Neural crest cell (in vitro differentiated cells): ENCODE measurements at places on chromosomes 1 and 21.

- DNase-seq: peak; percentile 6
Observed at GRCh38 chr1:168803806-168804510, 75.0 kb upstream of the DPT start.

DNA sequence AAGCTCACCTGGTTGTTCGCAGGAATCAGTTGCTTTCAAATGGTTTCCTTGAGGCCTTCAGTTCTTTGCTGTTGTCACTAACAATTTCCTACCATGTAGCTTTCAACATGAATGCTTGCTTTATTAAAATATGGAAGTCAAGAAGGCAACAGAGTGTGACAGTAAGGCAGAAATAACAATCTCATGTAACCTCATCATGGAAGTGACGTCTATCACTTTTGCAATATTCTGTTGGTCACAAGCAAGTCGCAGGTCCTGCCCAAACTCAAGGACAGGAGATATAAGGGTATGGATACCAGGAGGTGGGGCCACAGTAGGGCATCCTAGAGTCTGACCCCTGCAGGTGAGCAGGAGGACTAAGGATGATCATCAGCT is 296.8 kb upstream of the ZP4 start:
- DNase-seq: no peak

DNA sequence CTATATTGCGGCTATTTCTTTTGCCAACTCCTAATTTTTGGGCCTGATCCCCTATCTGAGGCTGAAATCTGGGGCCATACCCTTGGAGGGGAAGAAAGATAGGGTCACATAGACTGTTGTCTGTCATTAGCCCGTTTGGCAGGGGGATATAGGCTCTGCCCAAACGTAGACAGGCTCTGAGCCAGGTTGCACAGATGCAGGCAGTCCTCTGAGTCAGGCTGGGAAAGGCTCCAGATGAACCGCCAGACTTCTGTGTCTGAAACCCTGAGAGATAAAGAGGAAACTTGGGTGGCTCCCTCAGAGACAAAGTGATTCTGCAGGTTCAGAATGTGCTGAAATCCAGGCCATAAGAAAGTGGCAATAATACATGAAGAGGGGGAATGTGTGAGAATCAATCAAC is 4.0 kb upstream of the CAP1 start:
- no peak for DNase-seq

- no peak for DNase-seq
Observed at GRCh38 chr1:76314730-76315129, 240.2 kb downstream of the ST6GALNAC3 start.

DNA sequence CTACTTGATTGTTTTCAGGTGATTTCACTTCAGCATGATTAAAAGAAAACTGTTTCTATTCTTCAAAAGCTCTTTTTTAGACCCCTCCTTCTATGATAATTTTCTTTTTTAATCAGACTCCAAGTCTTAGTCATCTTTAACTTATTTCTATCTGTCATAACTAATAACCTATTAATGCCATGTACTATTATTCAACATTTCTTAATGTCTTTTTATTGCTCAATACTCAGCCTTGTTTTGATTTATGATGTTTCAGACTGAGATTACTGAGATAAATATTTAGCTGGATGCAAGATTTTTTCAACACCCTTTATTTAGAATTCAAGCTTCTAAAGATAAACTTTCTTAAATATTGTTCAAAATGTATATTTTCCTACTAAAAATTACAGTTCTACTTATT is 53.6 kb downstream of the ATP6V1G3 start:
- no peak for DNase-seq

DNA sequence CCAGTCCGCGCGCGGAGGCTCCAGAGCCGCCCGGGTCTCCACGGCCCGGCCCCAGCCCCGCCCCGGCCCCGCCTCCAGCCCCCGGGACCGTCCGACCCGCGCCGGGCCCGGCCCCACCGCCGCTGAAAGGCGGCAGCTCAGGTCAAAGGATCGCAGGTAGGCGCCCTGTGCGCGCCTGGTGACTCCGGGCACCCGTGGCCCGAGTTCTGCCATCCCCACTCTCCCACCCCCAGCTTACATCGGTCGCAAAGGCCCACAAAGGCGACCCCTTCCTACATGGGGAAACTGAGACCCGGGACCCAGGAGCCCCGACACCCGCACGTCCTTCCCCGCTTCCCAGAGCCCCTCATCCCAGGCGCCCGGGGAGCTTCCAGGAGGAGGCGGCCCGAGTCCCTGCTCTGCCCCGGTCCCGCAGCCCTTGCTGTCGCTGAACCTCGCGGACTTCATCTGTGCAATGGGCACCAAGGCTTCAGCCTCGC is at the start of gene TMEM200B:
Gene TMEM200B (minus strand): TSS at position 17 of the 479 bp plus-strand sequence. CDS start 2,075 bp downstream, outside the sequence.
- no peak for DNase-seq

DNA sequence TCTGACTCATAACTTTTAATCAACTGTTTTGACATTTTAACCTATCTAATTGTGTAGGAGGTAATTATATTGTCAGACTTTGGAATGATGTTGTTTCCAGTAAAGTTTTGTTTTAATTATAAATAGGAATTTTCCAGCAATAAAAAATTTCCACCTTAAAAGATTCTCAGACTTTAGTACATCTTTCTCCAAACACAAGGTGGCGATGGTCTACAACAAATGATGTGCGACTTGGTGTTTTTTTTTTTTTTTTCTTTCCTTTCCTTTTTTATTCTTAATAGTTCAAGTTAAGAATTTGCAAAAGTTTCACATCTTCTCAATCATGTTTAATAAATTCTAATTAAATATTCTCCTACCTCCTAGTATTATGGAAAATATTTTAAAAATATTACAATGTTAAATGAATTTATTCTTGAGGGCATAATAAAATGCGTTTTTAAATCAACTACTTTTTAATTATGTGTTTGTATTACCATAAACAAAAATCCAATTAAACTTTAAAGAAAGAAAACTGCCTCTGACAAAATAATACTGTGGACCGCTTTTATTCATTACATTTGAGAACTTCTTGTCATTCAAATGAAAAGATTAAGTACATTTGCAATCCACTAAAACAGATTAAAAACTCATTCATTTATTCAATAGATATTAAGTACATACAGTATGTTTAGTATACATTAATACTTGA is 4.4 kb upstream of the ADAMTS1 start:
- DNase-seq: no peak

- peak; percentile 23 for DNase-seq
Observed at GRCh38 chr1:204493145-204493983, 1.2 kb downstream of the PIK3C2B start.
